ENCODE measurements at places on chromosomes 11 and 22.

- no peak for DNase-seq
These were observed 64.7 kb upstream of the WNT7B start for GRCh38 chr22:46041642-46042041.

GRCh38 chr11:134882141-134882540 lies 470.1 kb upstream of the B3GAT1 start:
- no peak for DNase-seq

DNA sequence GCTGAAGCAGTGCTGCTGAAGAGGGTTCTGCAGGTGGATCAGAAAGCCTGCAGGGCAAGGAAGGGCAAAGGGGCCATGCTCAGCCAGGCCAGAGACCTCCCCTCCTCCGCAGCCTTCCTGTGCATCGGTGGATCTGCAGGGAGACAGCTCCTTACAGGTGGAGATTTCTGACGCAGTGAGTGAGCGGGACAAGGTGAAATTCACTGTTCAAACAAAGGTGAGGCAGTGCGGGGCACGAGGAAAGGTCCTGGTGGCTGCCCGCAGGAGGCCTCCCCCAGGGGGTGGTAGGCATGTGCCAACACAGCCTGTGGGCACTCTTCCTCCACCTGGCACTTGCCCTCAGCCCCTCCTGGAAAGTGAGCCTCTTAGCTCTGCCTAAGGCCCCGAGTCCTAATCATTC lies 8.6 kb downstream of the CFL1 start:
- DNase-seq, result no peak

GRCh38 chr22:43200031-43200430 lies 13.1 kb upstream of the TTLL12 start:
- no peak for DNase-seq

- DNase-seq, result no peak
These were observed 21.8 kb upstream of the PIK3C2A start for GRCh38 chr11:17229481-17230152.

- no peak for DNase-seq
These were observed 224.4 kb upstream of the MTNR1B start for GRCh38 chr11:92744929-92745585.

- DNase-seq, result no peak
These were observed 112.8 kb upstream of the C11orf87 start for GRCh38 chr11:109309153-109309552.

DNA sequence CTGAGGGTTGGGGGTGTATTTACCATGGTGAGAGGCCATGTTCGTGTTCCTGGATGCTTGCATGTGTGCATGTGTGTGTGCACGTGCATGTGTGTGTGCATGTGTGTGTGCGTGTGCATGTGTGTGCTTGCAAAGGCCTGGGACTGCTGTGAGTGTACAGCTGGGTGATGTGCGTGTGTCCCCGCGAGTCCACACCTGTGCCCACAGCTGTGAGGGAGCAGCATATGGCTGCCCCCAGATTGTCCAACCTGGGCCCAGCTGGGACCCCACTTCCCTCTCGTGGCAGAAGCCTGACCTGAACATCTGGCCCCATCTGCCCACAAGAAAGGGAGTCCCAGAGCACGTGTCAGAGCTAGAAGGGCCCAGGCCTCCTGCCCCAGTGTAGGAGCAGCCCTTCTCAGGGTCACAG lies 8.4 kb upstream of the CD248 start:
- no peak for DNase-seq

DNA sequence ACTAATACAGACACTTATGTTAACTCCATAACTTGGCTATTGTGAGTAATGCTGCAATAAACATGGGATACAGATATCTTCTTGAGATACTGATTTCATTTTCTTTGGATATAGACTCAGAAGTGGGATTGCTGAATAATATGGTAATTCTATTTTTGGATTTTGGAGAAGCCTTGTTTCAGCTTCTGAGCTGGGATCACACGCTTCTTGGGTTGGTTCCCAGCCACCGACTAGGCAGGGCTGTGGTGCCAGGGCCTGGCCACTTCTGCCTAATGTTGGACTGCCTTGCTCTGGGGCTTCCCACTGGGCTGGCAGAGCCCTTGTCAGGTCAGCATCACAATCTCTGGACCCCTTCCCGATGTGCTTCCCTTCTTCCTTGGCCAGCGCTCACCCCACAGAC lies 14.0 kb upstream of the MCHR1 start:
- DNase-seq, result no peak

- DNase-seq, result no peak
These were observed 2.7 kb downstream of the PNPLA3 start for GRCh38 chr22:43926349-43926710.

GRCh38 chr11:68436985-68437926 lies 23.3 kb upstream of the PPP6R3 start:
- DNase-seq, result no peak

- DNase-seq, result no peak
These were observed 3.6 kb downstream of the INCENP start for GRCh38 chr11:62127426-62127825.

- no peak for DNase-seq
These were observed 81.8 kb upstream of the SYN3 start for GRCh38 chr22:33139937-33140336.

DNA sequence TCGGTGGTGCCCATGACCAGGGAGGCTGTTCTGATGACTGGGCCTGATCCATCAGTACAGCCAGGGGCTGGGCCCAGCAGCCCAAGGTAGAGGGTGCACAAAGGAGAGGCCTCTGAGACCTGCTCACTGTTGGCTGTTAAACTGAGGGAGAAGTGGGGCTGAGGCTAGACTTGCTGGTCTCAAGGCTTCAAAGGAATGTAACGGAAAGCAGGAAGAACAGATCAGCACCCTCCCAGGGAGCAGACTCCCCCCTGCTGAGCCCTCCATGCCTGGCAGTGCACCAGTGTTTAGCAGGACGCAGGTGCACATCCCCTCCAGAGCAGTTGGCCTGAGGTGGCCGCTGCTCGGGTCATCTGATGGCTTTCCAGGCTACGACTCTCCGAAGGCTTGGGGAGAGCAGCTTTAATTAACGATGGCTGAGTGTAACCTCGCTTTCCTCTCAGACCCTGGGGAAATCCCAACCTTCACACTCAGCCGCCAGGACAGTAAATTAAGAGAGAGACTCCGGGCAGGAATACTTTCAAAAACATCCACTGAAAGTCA lies 255.7 kb upstream of the NARS2 start:
- no peak for DNase-seq

Measured in NCI-H1694 (cell line).